Renal cortical epithelial cell (primary cell): ENCODE measurements at places on chromosomes 7 and 10. TPM values are rescaled to one million over a fixed set of nuclear protein-coding genes. Genes with fewer than 3 reads are reported as not detected.

HYCC1 gene
- 41.3 and 49.0 TPM in 2 replicates for total RNA-seq

SPAG6 gene
- total RNA-seq: 0.70 TPM in 1 of 2 replicates, not detected in the other

AKR1D1 gene
- total RNA-seq: not detected in 2 replicates

SLC26A3 gene
- total RNA-seq: not detected in 2 replicates

DNA sequence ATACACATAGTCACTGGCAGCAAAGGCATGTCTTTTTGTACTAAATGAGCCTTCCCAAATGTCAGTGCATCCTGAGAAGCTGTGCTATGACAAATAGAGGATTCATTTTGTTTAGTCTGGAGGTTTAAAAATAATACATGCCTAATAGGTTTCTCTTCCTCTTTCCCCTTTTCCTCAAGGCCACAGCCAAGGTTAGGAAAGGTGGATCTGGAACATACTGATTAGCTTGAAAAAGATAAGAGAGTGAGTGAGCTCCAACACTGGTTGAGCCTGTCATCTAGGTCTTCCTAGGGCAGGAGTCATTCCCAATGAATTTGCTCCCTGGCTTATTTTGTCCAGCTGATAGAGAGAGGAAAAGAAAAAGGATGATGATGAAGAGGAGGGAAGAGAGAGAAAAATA lies 14.4 kb upstream of the SP4 start:
- no peak for DNase-seq

GRCh38 chr10:119207713-119208552 lies 562 bp downstream of the GRK5 start:
- no peak for DNase-seq

DNA sequence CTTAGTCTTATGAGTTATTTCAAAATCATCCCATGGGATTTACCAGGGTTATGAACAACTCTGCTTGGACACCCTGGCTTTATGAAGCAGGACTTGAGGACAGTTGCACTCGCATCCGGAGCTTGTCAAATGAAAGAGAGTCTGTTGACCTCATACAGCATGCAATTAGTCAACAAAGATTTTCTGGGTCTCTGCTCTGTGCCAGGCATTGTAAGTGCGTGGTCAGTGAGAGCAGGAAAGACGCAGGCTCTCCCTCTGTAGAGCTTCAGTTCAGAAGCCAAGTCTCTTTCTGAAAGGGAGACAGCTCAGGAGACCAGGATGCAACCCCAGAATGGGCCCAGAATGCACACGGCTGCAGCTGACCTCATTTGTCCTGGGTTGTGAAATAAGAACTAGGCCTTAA lies 45.5 kb upstream of the DMBT1 start:
- no peak for DNase-seq

GRCh38 chr10:80392250-80392649 lies 16.1 kb upstream of the PRXL2A start:
- DNase-seq: no peak

GRCh38 chr10:65614956-65615565 lies 1310.8 kb upstream of the LRRTM3 start:
- DNase-seq: no peak

DNA sequence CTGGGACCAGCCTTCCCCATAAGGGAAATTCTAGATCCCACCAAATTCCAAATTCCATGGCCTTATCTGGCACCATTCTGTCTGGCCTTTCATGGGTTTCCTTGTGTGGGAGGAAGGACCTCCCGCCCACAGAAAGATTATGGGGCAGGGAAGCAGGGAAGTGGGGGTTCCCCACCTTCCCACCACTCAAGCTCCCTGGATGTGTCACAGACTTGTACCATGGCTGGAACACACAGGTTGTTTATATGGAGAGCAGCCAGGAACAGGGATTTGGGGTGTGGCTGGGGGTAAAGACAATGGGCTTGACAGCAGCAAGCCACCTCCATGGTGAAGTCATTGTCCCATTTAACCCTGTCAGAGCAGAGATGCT lies 18.3 kb downstream of the UNC5B start:
- DNase-seq: no peak

- no peak for DNase-seq
These were observed 57.6 kb downstream of the BICC1 start for GRCh38 chr10:58570307-58570723.

DNA sequence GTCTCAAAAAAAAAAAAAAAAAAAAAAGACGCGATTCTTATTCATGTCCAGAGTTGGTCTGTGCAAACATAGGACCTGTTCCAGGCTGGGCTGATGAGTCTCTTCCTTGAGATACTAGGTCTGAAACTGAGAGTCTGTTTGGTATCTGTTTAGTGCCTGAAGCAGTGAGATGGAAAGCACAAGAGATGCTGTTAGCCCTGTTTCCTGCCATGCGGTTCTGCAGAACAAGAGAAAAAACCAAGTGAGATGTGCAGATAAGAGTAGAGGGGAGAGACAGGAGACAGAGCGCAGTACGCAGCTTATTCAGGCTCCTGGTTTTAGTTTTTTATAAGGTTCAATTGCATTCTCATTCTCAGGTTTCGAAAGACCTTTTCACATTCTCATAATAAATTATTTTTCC lies 85.8 kb upstream of the PRKCQ start:
- no peak for DNase-seq

DNA sequence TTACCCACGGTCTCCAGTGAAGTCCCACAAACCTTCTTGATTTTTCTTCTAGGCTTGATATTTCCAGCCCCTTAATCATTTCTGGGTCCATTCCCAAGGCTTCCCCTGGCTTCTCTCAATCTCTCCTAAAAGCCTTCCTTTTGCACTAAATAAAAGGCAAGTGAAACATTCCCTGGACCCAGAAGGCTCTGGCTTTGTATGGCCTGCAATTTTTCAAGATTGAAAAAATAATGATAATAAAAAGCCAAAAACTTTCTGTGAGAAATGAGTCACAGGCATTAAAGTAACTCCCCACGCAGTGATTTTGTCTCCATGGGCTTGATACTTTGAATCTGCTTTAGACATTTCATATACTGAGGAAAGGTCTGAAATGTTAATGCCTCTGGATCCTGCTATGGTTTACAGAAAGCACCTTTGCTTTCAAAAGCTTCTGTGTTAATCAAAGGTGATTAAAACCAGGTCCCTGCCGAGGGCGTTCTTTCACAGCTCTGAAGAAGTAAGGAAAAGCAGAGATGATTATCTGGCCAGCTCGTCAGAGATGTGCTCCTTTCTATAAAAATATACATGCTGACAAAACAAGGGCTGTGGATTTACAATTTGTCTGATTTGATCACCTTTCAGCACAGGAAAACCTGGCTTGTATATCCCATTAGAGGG lies 118.9 kb upstream of the TMEM72 start:
- DNase-seq: no peak

DNA sequence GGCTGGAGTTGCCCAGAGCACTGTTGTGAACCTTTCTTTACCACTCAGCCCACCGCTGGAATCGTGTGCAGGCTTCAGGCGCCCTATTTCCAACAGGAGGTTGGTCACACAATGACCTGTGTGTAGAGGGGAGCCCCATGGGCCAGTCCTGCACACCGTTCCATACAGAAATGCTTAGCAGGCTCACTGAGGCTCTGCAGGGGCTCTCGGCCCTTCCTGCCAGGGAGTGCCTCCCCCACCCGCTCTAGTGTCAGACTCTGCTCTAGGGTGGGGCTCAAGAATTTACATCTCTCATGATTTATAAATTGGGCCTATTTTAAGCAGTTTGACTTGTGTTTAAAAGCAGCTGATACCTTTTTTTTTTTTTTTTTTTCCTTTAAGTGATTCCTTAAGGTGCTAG lies 42.0 kb downstream of the SHH start:
- DNase-seq: no peak

DNA sequence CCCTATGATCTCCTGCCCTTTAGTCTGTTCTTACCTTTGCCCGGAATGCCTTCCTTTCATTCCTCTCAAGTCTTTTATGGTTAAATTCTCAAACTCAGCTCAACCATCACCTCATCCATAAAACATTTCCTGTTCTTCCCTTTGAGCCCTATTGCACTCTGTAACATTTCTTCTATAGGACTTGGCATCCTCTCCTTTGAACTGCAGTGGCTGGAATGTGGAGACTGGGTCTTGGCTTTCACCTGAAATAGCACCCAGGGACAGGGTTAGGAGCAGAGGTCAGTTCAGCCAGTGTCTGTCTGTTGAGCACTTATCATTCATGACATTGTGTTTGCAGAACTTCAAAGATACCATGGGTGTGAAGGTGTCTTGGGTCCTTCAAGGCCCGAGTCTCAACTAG lies 7.2 kb downstream of the NFE2L3 start:
- peak; percentile 84 for DNase-seq

GRCh38 chr10:31952066-31952465 lies 23.4 kb upstream of the ARHGAP12 start:
- DNase-seq: no peak
